ENCODE measurements at places on chromosomes 1 and 21. TPM values are rescaled to one million over a fixed set of nuclear protein-coding genes. Genes with fewer than 3 reads are reported as not detected.

The SPRR2B gene
- total RNA-seq = not detected

The TNNT2 gene
- not detected for total RNA-seq

DNA sequence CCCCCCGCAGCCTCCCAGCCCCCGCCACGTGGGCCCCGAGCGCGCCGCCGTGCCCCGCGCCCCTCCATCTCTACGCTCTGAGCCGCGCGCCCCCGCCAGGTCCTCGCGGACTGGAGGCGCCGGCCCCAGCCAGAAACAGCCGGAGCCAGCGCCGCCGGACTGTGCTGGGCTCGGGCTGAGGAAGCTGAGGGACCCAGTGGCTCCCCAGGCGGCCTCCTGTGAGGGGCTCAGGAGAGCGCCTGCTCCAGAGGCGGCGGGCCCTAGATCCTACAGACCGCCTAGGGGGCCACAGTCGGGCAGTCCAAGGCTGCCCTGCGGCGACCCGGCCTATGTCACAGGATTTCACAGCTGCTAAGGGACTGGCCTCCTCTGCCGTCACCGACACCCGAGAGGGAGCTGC is 82.1 kb downstream of the NENF start:
- DNase-seq = peak; percentile 85

- DNase-seq = no peak
Observed at GRCh38 chr1:165659581-165659895, 28.5 kb downstream of the MGST3 start.

DNA sequence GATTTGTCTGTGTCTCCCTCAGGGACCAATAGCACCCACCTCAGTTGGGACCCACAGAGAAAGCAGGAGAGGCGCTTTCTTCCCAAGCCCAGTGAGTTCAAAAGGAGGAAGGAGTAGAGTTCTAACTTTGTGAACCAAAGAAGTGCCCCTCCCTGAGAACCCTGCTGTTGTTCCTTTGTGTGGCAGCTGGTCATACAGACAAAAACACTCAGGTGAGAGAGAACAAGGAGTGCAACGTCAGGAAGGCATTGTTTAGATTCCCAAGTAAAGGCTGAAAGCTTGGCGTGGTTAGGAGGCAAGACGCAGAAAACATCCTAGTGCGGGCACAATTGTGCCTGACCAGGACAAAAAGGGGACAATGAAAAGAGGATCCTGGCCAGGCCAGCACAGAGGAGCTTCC is 654.6 kb downstream of the KIF26B start:
- no peak for DNase-seq

GRCh38 chr1:60969971-60970509 is 112.3 kb upstream of the NFIA start:
- DNase-seq = peak; percentile 81

DNA sequence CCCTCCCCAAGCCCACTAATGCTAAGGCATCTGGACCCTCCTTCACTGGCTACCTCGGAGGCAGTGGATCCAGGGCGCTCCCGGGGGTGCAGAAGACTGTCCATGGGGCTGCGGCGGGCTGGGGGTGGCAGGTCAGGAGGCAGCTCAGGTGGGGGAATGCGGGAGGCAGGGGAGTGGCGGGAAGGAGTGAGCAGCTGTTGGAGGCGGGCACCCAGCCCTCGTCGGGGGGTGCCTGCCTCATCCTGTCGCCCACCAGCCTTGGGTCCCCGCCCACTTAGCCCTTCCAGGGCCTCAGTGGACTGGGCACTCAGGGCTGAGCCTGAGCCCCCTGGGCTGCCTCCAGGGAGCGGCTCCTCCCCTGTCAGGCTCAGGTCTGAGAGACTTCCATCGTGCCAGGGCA is 10.7 kb upstream of the GATAD2B start:
- DNase-seq = peak; percentile 52
